ENCODE measurements at places on chromosomes 7 and 10.

- no peak for DNase-seq
Observed at GRCh38 chr7:43785420-43785819, 26.9 kb downstream of the BLVRA start.

- no peak for DNase-seq
Observed at GRCh38 chr10:4024027-4024426, 239.0 kb upstream of the KLF6 start.

DNA sequence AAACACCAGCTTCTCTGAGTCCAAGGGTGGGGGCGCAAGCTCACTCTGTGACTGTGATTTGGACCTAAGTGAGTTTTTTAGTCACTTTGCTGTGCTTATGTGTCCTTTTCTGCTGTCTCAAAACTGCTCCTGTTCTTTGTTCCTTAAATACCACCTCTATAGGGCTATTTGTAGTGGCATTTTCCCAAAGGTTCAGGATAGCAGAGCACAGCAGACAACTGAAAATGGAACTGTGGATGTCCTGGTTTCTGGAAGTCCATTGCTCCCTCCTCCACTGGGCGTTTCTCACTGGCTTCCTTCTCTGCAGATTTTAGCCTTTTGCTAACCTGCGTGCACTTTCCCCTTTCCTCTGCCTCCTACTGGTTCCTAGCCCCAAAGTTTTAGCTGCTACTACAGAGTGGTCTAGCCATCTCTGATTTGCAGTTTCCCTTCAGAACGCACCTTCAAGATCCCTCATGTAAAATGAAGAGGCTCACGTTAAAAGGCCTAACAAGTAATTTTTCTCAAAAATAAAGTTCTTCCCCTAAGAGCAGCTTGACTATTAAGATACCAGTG is 25.6 kb downstream of the BLVRA start:
- DNase-seq: no peak

- no peak for DNase-seq
Observed at GRCh38 chr10:70759781-70760180, 25.4 kb downstream of the TBATA start.

DNA sequence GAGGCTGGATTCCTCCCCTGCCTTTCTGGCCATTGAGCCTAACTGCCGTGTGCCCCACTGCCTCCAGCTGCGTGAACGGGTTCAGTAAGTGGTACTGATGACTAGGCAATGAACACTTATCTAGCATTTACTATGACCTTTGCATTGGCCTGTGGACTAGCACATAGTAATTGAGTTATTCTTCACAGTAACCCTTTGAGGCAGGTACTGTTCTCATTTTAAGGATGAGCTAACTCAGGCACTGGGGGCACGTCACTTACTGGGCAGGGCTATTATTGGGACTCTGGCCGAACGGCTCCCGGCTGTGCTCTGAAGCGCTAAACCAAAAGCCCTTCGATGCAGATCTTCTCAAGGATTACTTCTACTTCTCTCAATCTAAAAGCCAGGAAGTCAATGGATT is 38.3 kb downstream of the WIPF3 start:
- no peak for DNase-seq

DNA sequence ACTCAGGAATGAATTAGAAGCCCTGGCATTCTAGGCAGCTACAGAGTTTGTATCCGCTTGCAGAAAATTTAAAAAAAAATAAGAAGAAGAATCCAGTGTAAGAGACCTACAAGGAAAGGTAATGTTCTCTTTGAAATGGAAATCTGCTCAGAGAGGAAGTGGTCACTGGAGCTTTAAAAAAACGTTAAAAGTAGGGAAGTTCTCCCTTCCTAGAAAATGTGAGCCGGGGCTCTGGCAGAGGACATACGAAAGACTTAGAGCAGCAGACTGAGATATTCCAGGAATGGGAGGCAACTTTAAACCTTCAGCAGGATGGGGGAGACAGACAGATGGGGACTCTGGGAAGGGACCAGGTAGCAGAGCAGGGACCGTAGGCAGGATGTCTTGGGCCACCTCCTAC is 149.4 kb upstream of the NPS start:
- no peak for DNase-seq

DNA sequence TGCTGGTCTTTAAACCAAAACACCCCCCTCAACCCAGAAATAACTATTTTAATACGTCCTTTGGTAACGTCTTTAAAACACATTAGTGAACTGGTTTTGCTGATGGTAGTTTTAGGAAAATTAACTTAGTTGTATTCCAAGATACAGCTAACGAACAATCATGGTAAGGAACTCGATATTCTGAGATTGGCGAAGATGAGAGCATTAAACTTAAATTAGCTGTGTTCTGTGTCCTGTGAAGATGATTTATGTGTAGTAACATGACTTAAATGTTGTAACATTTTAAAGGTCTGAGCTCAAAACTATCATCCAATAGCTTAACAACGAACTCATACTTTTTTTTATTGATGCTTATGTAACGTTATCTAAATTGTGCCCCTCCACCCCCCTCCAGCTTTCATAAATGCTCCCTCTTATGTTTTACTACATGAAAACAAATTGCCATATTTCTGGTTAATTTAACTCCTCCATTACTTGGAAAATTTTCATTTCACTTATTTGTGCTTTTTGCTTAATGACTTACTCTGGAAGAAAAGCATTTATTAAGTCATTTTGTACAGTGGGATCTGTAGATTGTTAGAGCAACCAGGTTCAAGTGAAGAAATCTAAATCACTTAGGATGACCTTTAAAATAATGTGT is 1.7 kb downstream of the SDK1 start:
- no peak for DNase-seq

DNA sequence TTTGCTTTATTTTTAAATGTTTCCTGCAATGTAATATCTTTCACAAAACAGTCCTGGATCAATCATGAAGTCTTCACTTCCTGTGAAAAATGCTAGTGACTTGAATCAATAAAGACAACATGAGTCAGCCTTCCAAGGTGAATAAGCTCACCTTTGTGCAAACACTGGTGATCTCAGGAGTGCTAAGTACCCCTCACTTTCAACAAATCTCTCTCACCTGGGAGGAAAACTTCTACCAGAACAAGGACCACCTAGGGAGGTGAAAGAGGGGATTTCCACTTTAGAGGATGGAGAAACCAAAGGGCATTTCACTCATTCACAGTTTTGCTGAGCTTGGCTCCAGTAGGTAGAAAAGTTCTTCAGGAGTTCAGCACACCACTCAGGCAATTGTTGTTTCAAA is 64.8 kb downstream of the CALD1 start:
- no peak for DNase-seq

- DNase-seq: no peak
Observed at GRCh38 chr7:154241988-154242387, 189.8 kb downstream of the DPP6 start.

DNA sequence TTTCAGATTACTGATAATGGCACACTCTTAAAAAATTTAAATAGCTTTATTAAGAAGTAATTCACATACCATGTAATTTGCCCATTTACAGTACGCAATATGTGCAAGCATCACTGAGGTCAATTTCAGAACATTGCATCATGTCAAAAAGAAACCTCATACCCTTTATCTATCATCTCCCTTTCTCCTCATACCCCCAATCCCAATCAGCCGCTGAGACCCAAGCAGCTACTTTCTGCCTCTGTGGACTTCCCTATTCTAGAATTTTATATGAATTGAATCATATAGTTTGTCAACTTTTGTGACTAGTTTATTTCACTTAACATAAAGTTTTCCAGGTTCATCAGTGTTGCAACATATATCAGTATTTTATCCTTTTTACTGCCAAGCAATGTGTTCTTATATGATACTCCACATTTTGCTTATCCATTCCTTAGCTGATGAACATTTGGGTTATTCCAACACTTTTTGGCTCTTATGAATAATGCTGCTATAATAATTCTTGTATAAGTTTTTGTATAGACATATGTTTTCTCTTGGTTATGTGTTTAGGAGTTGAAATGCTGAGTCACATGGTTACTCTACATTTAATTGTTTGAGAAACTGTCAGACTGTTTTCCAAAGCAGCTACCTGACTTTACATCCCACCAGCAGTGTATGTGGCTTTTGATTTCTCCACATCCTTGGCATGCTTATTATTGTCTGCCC is 26.9 kb upstream of the TPK1 start:
- no peak for DNase-seq

DNA sequence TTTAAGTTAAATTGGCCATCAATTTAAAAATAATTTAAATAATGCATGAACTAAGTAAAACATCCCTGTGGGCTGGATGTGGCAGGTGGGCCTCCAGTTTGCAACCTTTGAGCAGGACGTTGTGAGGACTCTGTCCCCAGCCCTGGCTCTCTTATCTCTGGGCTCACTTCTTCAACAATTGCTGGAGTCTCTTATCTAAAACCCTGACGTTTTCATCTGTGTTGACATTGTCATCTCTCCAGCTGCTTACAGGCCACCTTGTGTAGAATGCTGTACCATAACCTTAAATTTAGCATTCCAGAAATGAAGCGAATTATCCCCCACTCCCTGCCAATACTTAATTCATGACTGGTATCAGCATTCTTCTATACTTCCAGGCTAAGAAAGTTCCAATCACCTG is 3.2 kb upstream of the KIF5B start:
- DNase-seq: no peak

- no peak for DNase-seq
Observed at GRCh38 chr7:138431517-138431916, 28.5 kb upstream of the TRIM24 start.

- no peak for DNase-seq
Observed at GRCh38 chr7:149330914-149331567, 69.0 kb downstream of the ZNF783 start.

DNA sequence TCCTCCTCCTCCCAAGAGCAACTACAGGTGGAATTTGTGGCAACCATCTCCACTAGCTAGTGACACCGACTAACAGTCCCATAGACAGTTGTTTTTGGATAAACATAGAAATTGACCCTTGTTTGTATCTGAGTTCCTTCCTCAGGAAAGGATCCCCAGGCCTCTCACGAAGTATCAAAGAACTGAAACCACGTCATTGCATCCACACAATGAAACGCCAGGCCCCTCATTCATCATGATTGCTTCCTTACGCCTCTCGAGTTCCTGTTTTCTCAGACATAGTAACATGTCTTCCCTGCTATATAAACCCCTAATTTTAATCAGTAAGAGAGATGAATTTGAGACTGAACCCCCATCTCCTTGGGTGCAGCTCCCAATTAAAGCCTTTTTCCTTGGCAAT is 18.1 kb downstream of the SLC35G1 start:
- DNase-seq: no peak

DNA sequence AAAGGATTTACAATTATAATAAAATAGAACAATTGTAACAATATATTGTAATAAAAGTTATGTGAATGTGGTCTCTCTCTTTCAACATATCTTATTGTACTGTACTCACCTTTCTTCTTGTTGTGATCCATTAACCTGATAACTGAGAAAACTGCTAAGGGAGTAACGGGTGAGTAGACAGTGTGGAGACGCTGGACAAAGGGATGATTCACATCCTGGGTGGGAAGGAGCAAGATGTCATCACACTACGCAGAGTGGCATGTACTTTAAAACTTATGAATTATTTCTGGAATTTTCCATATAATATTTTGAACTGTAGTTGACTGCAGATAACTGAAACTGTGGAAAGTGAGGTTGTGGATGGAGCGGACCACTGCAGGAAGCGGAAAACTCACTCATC is 91.2 kb upstream of the PLPP4 start:
- DNase-seq: no peak

DNA sequence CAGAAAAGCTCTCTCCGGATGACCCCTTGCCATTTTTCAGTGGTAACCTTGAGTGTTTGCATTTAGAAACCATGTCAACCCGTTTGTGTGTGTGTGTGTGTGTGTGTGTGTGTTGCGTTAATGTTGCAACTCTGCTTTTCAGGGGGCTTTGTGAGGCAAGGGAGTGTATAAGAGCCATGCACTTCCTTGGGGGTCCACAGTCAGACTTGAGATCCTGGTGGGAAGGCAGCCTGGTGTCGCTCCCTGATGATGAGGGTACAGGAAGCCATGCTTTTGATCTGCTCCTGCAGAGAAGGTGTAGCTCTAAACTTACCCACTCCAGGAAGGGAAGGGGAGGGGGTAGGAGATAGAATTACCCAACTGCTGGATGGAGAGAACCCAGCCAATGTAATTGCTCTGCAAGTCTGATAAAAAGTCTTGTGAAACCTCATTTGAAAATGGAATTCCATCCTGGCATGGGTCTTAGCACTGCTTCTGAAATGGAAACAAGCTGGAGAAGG is 10.7 kb downstream of the GRK5 start:
- no peak for DNase-seq

DNA sequence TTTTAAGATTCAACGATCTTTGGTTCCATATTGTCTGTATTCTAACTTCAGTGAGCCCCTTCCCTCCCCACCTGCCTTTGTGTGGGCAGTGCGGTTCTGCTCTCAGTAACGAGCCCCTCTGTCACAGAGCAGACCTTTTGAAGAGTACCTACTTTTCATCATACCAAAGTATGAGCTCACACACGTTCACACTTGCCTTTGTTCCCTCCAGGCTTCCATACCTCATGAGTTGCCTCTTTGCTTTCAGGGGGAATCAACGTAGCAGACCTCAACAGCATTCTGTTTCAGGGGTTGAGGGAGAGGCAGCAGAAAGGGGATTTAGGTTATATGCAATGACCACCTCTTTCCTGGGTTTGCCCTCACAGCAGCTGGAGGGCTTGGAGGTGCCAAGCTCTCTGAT is 211.4 kb upstream of the MDFIC start:
- no peak for DNase-seq

- no peak for DNase-seq
Observed at GRCh38 chr10:61448091-61448490, 5.1 kb downstream of the TMEM26 start.

DNA sequence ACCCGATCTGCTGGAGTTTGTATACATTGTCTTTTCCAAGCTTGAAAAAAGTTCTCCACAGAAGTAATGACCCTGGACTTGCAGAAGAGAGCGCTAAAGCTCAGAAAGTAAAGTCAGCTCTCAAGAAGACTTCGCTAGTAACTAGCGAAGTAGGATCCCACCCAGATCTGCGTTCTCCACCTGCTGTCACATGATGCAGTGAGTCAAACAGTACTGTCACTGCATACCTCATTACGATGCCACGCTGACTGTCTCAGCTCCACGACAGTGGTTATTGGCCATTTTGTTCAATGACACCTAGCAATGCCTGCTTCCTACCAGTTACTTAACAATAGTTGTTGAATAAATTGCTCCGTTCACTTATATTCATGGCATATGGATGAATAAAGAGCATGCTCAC is 29.7 kb upstream of the SEC61G start:
- peak; percentile 48 for DNase-seq

DNA sequence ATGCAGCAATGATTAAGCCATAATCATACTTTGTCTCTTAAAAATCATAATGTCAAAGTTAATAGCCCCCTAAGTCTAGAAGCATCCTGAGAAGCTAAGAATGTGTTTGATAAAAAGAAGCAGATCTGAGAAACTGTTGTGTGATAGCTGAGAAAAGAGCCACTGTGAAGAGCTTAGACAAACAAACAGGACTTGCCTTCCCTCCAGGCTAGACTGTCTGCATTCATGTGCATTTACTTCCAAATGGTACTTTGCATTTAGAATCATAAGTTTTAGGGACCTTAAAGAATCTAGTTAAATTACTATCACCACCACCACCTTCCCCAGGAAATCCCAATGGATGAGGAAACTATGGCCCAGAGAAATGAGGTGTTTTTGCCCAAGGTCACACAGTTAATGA is 62.7 kb upstream of the NFKB2 start:
- DNase-seq: no peak

- no peak for DNase-seq
Observed at GRCh38 chr10:13681095-13681494, 94.3 kb downstream of the PRPF18 start.

GRCh38 chr10:4159173-4159572 is 374.2 kb upstream of the KLF6 start:
- DNase-seq: no peak
